Effector memory CD4-positive, alpha-beta T cell (primary cell): ENCODE measurements at places on chromosomes 6 and 20.

DNA sequence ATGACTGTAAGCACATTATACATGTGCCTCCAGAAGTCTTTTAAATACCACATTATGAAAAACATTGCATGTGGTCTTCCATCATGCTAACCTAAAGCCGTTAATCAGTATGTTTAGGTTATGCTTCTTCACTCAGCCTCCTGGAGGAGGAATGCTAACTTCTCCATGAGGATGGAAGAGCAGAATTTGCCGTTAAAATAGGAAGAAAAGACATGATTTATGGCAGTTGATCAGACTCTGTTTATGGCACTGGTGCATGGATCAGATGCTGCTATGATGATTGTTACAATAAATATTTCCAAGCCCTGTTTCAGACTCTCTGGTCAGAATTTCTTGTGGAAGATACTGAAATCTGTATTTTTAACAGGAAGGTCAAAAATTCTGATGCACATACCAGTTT lies 31.7 kb downstream of the MAP3K4 start:
- no peak for DNase-seq

GRCh38 chr6:141077355-141078333 lies 1055.1 kb upstream of the GJE1 start:
- no peak for DNase-seq

GRCh38 chr6:122640366-122640765 lies 30.2 kb downstream of the PKIB start:
- DNase-seq, result no peak

DNA sequence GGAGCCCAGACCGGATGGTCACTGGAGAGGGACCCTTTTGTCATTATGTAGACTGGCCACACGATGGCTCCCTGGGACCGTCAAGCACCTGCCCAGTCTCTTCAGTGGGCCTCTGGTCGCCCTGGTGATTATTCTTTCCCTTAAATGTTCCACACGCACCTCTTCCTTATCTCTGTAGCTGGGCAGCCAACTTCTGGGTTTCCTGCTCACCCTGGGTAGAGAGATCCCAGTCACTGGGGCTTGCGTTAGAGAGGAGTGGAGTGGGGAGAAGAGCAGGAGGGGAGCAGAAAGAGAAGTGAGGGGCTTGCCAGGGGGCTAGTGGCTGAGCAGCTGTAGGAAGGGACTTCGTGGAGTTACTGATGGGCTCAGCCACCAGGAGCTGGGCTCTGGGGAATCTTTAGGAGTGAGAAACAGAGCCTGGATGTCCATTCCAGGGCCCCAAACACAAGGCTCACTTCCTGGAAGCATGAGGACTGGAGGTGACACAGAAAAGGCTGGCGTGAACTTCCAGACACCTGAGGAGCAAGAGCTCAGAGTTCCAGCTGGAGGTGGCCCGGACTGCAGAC lies 150.1 kb downstream of the DHX35 start:
- no peak for DNase-seq

DNA sequence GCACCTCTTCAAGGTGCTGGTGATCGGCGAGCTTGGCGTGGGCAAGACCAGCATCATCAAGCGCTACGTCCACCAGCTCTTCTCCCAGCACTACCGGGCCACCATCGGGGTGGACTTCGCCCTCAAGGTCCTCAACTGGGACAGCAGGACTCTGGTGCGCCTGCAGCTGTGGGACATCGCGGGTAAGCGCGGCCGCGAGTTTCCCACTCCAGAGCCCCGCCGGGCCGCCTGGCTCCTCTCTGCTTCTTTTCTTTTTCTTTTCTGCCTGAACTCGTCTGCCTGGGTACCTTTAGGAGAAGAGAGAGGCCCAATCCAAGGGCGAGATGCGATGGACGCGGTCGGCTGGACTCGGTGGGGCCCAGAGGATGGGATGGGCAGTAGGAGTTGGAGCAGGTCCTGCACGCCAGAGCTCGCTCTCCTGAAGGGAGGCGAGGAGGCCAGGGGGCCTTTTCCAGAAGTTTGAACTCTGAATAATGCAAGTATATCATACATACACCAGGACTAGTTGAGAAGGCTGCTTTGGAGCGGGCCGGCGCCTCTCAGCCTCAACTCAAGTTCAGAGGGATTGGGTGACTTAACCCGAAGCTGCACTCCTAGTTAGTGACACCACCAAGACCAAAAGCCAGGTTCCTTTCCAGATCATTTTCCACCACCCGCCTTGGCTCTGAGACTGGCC lies 445 bp downstream of the RAB32 start:
- no peak for DNase-seq
